ENCODE measurements at places on chromosomes 5 and 9.

- no peak for DNase-seq
Measured at GRCh38 chr5:9370256-9370655, 175.6 kb downstream of the SEMA5A start.

- DNase-seq = peak; percentile 21
Measured at GRCh38 chr9:124216474-124217176, 41.1 kb upstream of the NEK6 start.

DNA sequence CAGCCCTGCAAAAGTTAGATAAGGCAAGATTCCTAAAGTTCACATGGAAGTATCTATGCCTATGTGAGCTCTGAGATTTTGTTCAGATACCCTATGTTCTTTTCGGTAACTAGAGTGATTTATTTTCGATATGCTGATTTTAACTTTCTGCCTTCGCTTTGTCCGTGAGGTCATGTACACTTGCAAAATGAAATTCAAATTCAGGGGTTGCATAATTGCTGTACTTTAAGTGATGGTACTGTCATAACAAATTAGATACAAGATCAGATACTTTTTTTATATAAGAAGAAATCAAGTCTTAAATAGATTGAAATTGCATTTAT lies 350 bp upstream of the ECPAS start:
- no peak for DNase-seq

GRCh38 chr9:2262386-2263071 lies 247.4 kb downstream of the SMARCA2 start:
- no peak for DNase-seq

DNA sequence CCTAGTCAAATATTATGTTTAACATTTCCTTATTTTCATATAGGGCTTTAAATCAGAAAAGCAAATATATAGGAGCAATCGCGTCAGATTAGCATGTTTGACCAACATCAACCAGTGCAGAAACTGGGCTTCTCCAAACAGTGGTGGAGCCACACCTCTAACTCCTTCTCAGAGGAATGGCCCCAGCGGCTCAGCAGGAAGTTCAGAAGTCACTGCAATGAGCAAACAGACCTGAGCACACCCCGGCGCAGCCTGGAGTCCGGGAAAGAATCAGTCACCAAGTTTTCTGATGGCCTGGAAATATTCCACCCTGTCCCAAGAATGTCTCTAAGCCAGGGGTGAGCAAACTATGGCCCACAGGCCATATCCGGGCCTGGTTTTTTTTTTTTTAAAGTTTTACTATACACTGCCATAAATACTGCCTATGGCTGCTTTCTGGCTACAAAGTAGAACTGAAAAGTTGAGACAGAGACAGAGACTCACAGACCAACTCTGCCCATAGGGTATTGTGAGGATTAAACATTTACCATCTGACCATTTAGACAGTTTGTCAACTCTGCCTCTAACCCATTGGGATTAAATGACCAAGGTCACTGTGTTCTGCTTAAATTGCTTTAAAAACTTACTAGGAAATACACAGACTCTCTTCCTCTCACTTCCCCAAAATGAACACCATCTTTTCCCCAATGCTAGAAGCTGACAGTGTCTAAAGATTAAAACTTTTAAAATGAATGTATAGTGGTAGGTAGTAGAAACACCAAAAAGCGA lies 5.4 kb downstream of the GOLM1 start:
- no peak for DNase-seq

DNA sequence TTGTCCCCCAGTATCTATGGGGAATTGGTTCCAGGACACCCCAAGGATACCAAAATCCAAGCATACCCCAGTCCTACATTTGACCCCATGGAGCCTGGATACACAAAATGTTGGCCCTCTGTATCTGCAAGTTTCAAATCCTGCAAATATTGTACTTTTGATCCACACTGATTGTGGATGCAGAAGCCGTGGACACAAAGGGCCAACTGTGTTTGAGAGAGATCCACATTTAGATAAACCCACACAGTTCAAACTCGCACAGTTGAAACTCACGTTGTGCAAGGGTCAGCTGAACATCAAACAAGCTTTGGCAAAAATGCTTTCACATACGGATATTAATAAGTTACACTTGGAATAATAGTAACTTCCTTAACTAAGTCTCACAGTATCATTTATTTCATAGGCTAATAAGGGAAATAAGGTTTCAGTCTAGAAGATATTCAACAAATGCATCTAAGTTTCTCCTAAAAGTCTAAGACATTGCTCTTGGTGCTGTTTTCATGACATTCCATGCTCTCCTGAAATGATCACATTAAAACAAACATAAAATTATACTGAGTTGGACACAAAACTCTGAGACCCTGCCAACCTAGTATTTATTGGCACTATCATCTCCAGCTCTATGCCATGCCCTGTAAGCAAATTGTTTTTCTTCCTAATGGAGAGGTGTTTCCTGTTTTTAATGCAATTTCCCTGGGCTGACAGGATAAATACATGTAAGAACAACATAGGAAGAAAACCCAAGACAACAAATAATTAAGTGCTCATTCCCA lies 32.3 kb downstream of the ACTL7A start:
- DNase-seq = no peak

GRCh38 chr5:151038801-151039238 lies 18.4 kb downstream of the GPX3 start:
- DNase-seq = no peak

DNA sequence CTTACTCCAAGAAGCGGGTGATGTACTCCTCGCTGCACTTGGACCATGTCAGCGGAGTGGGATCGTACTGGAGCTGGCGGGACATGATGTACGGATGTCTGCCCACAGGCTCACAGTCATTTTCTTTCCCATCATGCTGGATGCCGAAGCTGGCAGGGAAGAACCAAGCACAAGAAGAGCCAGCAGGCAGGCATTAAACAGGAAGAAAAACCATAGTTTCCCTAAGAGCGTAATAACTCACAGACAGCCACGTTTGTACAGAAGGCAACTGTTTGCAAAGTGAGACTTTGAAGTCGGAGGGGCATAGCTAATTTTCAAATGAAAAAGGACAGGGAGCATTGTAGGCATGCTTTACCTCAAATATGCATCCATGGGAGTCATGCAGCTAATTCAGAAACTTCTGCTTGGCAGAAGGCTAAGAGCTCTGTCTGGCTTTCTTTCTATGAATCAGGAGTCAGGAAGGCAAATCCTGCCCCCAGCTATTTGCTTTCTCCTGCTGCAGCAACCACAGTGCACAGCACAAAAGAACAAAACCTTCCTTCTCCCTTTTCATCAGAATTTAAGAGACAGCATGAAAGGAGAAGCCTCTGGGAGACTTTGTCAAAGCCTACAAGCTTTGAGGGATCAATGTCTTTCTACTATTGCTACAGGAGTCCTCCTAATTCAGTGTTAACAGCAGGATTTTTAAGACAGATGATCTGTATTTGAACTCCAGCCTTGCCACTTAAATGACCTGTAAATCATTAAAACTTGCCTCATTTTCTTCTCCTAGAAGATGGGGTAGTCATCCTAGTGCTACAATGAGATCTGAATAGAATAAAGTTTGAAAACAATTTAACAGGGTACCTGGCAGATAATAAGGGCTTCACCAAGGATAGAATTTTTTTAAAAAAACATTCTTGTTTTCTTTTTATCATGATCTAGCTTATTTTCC lies 209.1 kb downstream of the TARS1 start:
- no peak for DNase-seq

GRCh38 chr5:59027145-59027907 lies 444.5 kb downstream of the RAB3C start:
- DNase-seq = no peak

GRCh38 chr5:36876965-36877666 lies 547 bp downstream of the NIPBL start:
- peak; percentile 46 for DNase-seq

GRCh38 chr9:34892886-34893285 lies 65.2 kb upstream of the PHF24 start:
- DNase-seq = no peak

- no peak for DNase-seq
Measured at GRCh38 chr9:112705768-112706427, 12.0 kb downstream of the INIP start.

DNA sequence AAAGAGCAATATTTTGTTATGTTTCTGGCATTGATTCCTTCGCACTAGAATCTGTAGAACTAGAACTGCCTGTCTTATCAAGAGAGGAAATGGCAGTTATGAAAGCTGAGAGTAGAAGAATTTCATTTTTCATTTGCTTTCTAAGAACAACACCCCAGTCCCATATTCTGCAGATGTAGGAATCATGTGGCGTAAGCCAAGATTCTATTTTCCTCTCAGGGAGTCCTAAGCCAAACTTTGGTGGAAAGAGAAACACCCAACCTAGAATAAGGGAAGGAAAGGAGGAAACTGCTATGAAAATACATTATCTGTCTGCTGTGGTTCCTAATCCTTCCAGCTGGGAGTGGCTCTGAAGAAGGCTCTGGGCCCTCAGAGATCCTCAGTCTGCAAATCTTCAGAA lies 1176.9 kb upstream of the C9orf72 start:
- no peak for DNase-seq

DNA sequence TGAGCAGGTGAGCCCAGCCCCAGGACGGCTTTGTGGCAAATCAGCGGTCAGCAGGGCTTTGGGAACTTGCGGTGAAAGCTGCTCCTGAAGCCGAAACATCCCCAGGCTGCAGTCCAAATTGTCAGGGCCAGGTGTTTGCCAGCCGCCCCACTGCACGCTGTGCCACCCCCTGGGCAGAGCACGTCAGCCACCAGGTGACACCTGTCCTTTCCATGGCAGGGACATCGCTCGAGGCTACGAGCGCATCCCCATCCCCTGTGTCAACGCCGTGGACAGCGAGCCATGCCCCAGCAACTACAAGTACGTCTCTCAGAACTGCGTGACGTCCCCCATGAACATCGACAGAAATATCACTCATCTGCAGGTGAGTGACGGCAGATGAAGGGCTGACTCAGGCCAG lies 64.4 kb upstream of the CACNA1B start:
- DNase-seq = no peak

DNA sequence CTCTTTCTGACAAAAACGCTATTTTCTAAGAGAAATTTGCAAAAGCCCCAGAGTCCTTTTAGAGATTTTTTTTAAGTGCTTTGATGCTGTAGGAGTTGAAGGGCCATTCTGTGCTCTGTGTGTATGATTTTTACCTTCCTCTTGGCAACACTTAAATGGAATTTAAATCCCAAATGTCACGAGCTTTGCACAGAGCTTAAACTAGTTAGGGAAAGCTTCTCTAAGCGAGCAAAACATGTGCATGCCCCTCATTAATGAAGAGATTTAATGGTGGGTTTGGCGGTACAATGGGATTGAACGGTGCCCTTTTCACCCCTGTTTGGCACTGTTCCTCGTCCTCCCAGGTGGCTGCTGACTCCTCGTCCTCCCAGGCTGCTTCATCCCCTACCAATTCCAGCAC lies 220.7 kb downstream of the DRD1 start:
- DNase-seq = no peak

DNA sequence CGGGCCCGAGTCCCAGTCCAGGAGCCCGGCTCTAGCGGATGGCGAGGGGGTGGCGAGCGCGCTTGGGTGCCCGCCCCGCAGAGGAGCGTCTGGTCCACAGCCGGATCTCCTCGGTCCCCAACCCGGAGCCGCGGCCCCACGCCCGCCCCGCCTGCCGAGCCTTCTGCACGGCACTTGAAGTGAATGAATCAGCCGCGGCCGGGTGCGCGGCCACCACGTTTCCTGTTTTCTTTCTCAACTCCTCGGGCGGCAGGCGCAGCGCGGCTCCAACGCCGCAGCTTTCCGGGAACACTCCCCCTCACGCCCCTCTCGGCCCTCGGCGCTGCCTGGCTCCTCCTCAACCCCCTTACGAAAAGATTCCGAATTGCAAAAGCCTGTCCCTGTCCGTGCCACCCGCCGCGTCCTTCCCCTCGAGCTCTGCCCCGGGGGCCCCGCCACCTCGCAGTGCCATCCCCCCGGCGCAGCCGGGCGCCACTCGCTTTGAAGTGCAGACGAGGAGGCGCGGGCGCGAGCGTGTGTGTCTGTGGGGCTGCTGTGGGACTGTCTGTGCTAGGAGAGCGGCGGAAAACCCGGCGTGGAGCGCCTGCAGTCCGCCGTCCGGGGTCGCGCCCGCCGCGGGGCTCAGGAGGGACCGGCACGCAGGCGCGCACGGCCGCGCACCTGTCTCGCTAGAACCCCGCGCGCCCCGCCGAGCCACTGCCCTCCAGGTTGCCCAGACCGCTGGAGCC lies 456.6 kb downstream of the RAB3C start:
- DNase-seq = peak; percentile 85

DNA sequence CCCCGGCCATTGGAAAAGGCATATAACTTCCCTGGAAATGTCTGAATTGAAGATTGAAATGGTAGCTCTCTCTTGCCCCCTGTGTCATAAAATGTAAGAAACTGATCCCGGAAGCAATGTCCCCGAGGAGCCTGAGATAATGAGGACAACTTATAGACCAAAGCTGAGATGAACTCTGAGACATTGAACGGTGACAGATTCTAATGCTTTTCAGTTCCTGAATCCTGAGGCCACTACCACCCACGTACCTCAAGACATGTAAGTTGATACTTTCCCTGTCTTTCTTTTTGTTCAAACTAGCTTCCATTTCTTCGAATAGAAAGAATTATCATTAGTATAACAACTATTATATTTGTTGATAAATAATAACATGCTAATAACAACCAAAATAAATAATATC lies 51.0 kb downstream of the KIF4B start:
- no peak for DNase-seq

DNA sequence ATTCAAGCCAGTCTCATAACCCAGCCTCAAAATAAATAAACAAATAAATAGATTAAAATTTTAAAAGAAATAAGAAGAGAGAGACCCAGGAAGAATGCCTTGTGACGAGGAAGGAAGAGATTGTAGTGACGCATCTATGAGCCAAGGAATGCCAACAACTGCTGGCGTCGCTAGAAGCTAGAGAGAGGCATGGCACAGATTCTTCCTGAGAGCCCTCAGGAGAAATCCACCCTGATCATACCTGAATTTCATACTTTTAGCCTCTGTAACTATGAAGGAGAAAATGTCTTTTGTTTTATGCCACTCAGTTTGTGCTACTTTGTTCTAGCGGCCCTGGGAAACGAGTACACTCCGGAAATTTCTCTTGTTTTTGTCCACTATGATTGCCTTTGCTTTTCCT lies 103.9 kb downstream of the C9orf50 start:
- no peak for DNase-seq

DNA sequence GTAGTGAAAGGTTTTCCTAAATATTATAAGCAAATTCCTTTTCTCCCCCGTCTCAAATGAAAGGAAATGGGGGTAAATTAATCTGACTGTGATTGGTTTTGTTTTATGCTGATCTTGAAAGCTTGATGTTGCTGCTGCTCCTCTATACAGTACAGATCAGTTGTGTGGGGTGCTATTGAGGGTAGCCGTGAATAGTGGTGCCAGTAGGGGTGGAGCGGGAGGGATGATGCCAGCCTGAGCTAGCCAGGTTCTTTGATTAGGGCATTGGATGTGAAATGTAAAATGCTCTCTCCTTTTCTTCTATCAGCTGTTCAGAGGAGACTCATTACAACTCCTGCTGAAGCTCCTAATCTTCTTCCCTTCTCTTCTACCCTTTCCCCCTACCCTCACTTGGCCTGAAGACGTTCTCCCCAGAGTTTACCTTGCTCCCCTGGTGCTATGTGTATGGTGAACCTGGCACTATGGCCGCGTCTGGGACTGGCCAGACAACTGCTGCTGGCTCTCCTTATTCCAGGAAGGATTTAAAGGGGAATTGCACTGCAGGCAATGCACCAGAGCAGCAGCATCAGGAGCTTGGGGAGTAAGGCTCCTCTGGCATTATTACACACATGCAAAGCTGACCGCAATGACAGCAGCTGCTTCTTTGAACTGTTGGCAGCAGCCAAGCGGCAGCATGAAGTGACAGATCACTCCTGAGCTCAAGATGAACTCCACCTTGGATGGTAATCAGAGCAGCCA lies 566 bp downstream of the GPR21 start:
- DNase-seq = no peak

- no peak for DNase-seq
Measured at GRCh38 chr5:160242145-160242544, 12.8 kb downstream of the FABP6 start.

GRCh38 chr5:156913719-156914370 lies 49.2 kb downstream of the TIMD4 start:
- no peak for DNase-seq

Data from activated CD4-positive, alpha-beta T cell treated with anti-CD3 and anti-CD28 coated beads, Interleukin-2, amount 50 U/mL, for 4 hours (primary cell).